COR-L47 (cell line): ENCODE measurements at places on chromosomes 5 and 9.

DNA sequence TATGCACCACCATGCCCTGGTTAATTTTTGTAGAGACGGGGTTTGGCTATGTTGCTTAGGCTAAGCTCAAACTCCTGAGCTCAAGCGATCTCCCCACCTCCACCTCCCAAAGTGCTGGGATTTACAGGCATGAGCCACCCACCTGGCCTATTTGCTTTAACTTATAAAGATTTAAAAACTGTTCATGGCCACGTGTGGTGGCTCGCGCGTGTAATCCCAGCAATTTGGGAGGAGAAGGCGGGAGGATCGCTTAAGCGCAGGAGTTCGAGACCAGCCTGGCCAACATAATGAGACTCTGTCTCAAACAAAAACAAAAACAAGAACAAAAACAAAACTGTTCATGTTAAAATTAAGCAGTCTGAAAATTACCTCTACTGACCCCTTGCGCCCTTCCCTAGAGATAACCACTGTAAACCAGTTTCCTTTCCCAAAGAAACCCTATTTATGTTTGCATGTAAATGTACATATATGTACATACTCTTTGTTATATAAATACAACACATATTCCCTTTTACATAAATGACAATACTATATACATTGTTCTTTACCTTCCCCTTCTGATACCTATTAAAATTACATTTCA is 1.5 kb downstream of the AK6 start:
- no peak for DNase-seq

DNA sequence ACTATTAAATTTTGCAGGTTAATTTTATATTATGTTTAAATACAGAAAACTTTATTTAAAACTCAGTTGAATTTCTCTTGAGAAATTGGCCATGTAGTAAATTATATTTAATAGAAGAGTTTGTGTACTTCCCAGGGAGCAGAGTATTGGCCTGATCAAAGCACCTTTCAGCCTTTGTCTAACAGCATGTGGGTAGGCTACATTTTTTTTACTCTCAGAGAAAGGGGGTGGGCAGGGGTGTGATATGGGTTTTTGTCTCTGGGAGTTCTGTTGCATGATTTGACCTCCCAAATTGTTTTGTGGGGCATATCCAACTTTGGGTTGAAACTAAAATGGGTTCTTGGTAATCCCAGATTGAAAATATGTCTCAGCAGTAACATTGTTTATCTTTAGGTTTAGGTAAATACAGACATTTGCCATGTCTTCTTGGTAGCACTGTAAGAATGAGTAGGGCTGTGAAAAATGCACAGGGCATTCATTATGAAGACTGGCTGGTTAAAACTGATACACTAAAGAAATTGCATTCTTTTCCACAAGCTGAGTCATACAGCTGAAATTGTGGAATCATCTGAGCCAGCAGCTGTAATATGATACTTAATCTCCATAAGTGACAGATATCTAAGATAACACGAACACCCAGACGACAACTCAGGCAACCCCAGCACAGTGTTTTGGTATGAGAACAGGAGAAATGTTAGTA is 75.4 kb upstream of the CDKN2B start:
- no peak for DNase-seq

GRCh38 chr9:81898851-81899250 is 29.4 kb upstream of the SPATA31D4 start:
- no peak for DNase-seq

DNA sequence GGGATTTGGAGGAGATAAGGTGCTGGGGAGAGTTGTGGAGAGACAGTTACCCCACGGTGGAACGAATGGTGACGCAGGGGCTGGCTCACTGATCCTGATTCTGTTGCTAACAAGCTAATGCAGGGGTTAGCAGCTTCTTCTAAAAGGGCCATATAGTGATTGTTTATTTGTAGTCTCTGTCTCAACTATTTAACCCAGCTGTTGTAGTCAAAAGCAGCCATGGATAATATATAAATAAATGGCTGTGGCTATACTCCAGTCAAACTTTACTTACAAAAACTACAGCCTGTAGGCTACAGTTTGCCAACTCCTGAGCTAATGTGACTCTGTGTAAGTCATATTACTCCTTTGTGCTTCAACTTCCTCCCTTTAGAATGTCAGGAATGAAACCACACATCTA is 21.8 kb downstream of the STOM start:
- no peak for DNase-seq

GRCh38 chr9:92631452-92632343 is 38.2 kb downstream of the IPPK start:
- no peak for DNase-seq

DNA sequence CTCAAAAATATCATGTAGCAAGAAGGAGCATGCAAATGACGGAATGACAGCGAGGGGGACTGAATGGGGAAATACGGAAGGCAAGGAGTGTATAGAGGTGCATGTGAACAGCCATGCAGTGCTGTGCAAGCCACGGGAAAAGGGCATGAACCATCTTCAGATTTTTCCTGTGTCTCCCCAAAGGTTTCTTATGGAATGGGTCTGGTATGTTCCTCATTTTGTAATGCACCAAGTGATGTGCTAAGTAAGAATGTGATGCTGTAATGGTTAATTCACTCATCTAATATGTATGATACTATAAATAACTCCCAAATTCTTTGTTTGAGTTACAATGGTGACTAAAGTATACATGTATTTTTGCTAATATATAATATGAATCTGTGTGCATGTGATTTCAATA is 99.0 kb upstream of the DAB2 start:
- DNase-seq, result no peak

GRCh38 chr5:164553851-164554250 is 1048.4 kb downstream of the MAT2B start:
- DNase-seq, result no peak

GRCh38 chr5:107215611-107216010 is 455.1 kb downstream of the EFNA5 start:
- no peak for DNase-seq

- peak; percentile 6 for DNase-seq
Measured at GRCh38 chr5:180090098-180090768, 18.7 kb upstream of the RNF130 start.

GRCh38 chr5:125197321-125197720 is 450.9 kb upstream of the ZNF608 start:
- no peak for DNase-seq
